Thoracic aorta (tissue), 2 donors: ENCODE measurements at places on chromosomes 1 and 21. TPM values are rescaled to one million over a fixed set of nuclear protein-coding genes. Genes with fewer than 3 reads are reported as not detected.

NPHS2 gene
- not detected for total RNA-seq

COL8A2 gene
- 41.6 TPM for total RNA-seq

FMN2 gene
- total RNA-seq, result 0.14 TPM

DNA sequence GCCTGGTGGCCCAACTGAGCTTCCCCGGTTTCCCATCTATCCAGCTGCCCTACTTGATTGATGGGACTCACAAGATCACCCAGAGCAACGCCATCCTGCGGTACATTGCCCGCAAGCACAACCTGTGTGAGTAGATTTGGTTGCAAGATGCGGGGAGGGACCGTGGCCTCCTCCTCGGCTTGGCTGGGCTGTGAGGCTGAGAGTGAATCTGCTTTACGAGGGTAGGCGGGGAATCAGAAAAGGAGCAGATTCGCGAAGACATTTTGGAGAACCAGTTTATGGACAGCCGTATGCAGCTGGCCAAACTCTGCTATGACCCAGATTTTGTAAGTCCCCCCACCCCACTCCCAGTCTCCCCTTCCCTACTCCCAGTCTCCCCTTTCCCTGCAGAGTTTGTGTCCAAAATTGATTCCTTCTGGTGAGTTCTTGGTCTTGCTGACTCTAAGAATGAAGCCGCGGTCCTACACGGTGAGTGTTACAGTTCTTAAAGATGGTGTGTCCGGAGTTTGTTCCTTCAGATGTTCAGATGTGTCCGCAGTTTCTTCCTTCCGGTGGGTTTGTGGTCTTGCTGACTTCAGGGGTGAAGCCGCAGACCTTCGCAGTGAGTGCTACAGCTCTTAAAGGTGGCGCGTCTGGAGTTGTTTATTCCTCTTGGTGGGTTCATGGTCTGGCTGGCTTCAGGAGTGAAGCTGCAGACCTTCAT is 1.5 kb downstream of the GSTM2 start:
- no peaks in the 10 kb centered on the region for H3K27me3 ChIP-seq
- DNase-seq, result no peak
- H3K36me3 ChIP-seq, result peaks cover 5% of the 10 kb centered on the region
- no peak overlapping the region for H3K27ac ChIP-seq
- H3K4me3 ChIP-seq, result no peak overlapping the region

- H3K36me3 ChIP-seq, result no peaks in the 10 kb centered on the region
- H3K27ac ChIP-seq, result no peak overlapping the region
- no peaks in the 10 kb centered on the region for H3K4me1 ChIP-seq
- H3K27me3 ChIP-seq, result no peaks in the 10 kb centered on the region
Observed at GRCh38 chr1:76444773-76445172, 370.2 kb downstream of the ST6GALNAC3 start.

- no peaks in the 10 kb centered on the region for H3K4me1 ChIP-seq
- no peaks in the 10 kb centered on the region for H3K36me3 ChIP-seq
- no peak overlapping the region for H3K27ac ChIP-seq
- no peak for DNase-seq
- H3K4me3 ChIP-seq, result no peak overlapping the region
- no peaks in the 10 kb centered on the region for H3K27me3 ChIP-seq
Observed at GRCh38 chr1:229171934-229172333, 99.0 kb upstream of the RAB4A start.

SPRR2F gene
- not detected for total RNA-seq

CHAF1B gene
- 1.2 TPM for total RNA-seq
